ENCODE measurements at places on chromosomes 2 and 18.
A peak's percentile ranks its signal among the peaks of the same experiment; 100 is the strongest.

- peak; percentile 39 for DNase-seq
Observed at GRCh38 chr2:11681722-11682589, 12.0 kb upstream of the NTSR2 start.

DNA sequence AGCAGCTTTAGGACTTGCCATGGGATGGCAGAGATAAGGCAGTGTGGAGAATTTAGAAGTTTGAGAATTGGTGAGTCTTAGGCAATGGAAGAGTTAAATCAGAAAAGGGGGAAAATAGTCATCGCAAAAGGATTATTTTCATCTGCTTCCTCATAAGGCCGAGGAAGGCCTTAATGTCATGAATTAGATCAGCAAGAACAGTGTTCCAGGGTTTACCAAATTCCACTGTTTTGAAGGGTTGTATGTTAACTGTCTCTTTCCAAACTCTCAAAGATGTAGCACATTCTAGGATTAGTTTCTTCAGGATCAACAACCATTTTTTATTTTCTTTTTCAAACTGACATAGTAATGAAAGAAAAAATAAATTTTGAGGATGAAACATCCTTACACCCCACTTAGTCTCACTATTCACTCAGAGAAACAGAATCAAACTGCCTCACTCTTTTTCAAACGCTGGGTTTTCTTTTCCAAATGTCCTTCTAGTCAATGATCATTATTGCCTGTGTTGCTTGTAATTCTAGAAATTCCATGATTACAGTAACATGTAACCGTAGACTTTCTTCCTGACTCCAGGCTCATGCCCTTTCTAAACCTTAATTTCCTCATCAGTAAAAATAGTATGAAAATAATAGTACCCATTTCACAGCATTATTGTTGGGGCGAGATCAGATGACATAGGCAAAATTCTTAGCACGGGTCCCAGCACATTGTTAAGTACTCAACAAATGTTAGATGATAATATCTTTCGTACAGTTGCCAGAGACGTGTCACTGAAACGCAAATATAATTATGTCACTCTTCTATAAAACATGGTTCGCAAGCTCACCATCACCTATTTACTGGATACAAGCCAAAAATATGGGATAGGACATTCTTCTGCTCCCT, 23.6 kb downstream of the ZEB2 start:
- no peak for DNase-seq

- peak; percentile 49 for DNase-seq
Observed at GRCh38 chr2:219087361-219087760, 26.6 kb upstream of the IHH start.

DNA sequence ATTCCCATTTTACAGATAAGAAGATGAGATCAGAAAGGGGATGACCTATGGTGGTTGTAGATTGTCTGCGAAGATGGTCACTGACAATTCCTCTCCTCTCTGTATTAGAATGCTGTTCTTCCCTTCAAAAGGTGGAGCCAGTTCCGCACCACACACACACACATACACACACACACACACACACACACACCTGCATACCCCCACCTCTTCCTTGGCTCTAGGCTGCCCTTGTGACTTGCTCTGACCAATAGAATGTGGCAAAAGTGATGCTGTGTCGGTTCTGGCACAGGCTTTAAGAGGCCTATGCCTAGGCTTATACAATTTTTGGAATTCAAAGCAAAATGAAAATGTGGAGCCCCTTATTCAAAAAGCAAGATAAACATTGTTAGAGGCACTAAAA, 88.0 kb downstream of the ZFP36L2 start:
- no peak for DNase-seq

- no peak for DNase-seq
Observed at GRCh38 chr18:56381196-56381595, 257.2 kb downstream of the TXNL1 start.

DNA sequence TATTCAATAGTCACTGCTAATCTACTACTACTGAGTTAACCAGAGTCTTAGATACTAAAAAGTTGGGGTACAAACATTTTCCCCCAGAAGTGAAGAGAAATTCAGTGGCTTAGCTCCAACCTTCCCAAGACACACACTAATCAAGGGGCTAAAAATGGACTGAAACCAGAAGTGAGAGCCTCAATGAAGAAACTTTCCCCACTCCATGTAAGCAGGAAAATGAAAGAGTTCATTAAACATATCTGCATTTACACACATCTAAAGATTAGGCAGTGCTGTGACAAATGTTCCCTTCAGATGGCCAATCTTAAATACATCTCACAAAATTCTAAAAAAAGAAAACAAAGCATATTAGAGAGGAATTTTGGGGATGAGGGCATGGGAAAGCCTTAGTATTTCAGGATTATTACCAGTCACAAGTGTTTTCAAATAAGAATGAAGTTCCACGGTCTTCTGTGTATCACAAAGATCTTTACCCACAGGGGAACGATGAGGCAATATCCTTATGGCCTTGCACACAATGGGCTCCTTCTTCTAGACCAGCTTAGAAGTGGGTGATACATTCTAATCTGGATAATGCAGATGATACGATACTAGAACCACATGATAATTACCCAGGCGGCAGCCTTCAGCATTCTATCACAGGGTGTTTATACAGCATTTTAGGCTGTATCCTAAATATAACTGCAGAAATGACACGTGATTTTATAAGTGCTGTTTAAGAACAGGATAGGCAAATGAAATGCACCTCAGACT, 17.1 kb downstream of the ANKRD44 start:
- no peak for DNase-seq

DNA sequence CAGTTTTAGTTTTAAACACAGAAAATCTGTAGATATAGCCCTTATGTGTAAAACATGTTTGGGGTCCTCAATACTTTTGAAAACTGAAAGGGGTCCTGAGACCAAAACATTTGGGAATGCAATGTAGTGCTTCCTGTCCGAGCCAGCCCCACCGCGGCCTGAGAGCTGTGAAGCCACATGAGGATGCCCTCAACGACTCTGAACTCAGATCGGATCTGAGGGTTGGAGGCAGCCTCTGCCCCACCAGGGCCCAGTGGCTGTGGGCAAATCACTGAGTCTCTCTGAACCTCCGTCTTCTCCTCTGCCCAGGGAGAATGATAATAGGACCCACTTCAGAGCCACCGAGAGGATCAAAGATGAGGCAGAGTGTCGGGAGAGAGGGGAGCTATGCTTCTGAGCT, 33.4 kb upstream of the HPCAL1 start:
- DNase-seq, result no peak

DNA sequence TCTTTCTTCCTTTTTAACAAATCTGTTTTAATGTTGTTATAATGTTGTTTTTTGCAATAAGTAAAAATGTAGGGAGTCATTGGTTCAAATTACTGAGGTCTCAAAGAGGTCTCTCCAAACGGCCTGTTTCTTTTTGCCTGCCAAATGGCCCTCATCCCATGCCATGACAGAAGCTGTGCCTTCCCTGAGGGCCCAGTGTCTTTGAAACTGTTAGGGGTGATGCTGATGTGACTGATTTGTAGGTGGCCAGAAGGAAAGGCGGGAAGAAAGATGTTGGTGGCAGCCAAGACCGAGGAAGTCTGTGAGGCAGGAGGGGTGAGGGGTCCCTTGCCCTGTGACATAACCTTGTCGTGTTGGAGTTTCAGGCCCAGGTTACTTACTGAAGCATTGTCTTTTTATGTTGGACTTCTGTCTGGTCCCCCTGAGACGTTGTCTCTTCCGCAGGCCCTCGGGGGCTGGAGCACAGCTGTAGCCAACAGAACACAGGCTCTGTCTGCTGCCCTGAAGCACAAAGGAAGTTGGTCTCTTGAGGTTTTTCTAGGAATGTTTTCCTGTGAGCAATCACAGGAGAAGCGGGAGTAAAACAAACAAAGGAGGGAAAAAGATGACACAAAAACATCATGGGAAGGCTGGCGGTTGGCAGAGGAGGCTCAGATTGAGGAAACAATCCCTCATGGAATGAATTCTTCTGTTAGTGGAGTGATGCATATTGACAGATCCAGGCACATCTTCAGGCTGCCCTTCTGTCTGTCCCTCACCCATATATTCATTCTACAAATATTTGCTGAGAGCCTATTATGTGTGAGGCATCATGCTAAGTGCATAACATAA, 4.9 kb upstream of the ST3GAL5 start:
- peak; percentile 55 for DNase-seq

DNA sequence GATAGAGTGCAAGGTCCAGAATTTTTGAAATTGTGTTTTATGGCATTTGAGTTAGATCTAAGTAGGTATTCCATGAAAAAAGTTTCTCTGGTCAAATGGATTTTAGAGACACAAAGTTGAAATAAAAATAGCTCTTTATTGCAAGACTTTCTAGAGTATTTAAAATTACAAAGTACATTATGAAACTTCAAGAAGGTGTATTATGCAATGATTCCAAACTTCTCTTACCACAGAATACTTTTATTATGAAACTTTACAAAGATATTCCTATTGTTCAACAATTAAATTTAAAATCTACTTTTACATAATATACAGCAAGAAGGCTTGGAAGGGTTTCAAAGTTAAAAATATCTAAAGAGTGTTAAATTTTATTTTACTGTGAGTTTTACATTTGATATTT, 65.9 kb downstream of the CALCRL start:
- no peak for DNase-seq

DNA sequence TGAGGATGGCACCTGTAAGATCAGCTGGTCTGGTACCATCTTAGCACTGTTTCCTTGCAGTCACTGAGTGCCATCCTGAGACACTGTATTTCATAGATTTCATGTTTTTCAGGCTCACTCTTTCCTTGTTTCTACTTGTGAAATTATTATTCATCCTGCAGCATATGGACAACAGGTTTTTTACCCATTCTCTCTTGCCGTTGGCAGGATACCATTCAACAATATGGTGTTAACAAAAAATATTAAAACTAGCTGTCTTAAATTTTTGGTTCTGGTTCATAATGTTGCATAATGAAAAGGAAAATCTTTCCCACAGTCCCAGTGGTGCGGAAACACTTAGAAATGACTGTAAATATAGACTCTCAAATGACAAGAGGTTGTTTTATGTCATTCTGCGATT, 23.1 kb upstream of the ATG16L1 start:
- peak; percentile 13 for DNase-seq

GRCh38 chr18:51621864-51622160, 424.3 kb upstream of the MEX3C start:
- DNase-seq, result peak; percentile 55

DNA sequence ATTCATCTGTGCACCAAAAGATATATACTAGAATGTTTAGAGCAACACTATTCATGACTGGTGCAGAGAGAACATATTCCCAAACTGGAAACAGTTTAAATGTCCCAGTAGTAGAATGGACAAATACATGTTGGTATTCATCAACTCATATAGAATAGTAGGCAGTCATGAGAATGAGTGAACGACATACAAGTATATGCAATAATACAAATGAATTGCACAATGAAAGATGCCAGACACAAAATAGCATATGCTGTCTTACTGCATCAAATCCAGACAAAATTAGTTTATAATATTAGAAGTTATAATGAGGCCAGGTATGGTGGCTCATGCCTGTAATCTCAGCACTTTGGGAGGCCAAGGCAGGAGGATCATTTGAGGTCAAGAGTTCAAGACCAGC, 8.3 kb upstream of the PRKAG3 start:
- no peak for DNase-seq

Data from eye (tissue), 1 donor.